ENCODE measurements at places on chromosomes 7 and 10.

- H3K4me3 ChIP-seq: no peak overlapping the region
- H3K27me3 ChIP-seq: no peaks in the 10 kb centered on the region
- DNase-seq: no peak
Observed at GRCh38 chr10:75640803-75641202, 209.4 kb downstream of the LRMDA start.

- H3K4me1 ChIP-seq: no peaks in the 10 kb centered on the region
- no peak for DNase-seq
- H3K27ac ChIP-seq: no peak overlapping the region
- H3K36me3 ChIP-seq: no peaks in the 10 kb centered on the region
Observed at GRCh38 chr7:4814433-4814832, 39.0 kb downstream of the AP5Z1 start.

- no peak overlapping the region for H3K4me3 ChIP-seq
- DNase-seq: no peak
- H3K36me3 ChIP-seq: no peaks in the 10 kb centered on the region
Observed at GRCh38 chr7:85078181-85078580, 108.7 kb downstream of the SEMA3D start.

- no peak overlapping the region for H3K4me3 ChIP-seq
- no peaks in the 10 kb centered on the region for H3K36me3 ChIP-seq
- no peak overlapping the region for H3K27ac ChIP-seq
- H3K4me1 ChIP-seq: no peaks in the 10 kb centered on the region
- H3K27me3 ChIP-seq: no peaks in the 10 kb centered on the region
Observed at GRCh38 chr10:131662851-131663250, 238.0 kb upstream of the PPP2R2D start.

GRCh38 chr7:128835790-128836641 is 5.8 kb downstream of the FLNC start:
- no peak overlapping the region for H3K27ac ChIP-seq
- no peaks in the 10 kb centered on the region for H3K36me3 ChIP-seq
- H3K4me3 ChIP-seq: no peak overlapping the region
- H3K27me3 ChIP-seq: peaks cover 23% of the 10 kb centered on the region
- peaks cover 2% of the 10 kb centered on the region for H3K4me1 ChIP-seq

DNA sequence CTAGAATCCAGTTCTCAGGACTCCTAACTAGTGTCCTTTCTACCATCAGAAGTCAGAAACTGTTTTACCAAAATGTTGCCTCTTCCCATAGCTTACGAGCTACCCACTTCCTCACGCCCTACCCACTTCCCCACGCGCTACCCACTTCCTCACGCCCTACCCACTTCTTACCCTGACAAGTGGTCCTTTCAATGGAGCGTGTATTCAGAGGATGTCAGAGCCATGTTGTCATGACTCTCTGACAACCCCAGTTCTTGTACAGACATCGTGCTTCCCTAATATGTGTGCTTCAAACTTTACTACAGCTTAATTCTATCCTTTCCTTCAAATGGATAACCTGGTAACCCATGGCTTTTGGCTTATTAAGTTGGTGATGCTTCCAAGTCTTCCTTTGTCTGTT is 84.8 kb upstream of the PHF14 start:
- peaks cover 10% of the 10 kb centered on the region for H3K4me1 ChIP-seq
- no peaks in the 10 kb centered on the region for H3K27me3 ChIP-seq
- H3K4me3 ChIP-seq: peak overlapping the region; percentile 18
- no peak overlapping the region for H3K27ac ChIP-seq
- DNase-seq: no peak

GRCh38 chr7:133252858-133253518 is at the start of gene EXOC4:
TSS of gene EXOC4 (plus strand) at chr7:133253078.
- peaks cover 3% of the 10 kb centered on the region for H3K27me3 ChIP-seq
- DNase-seq: peak; percentile 92
- peaks cover 22% of the 10 kb centered on the region for H3K4me1 ChIP-seq

- H3K27me3 ChIP-seq: no peaks in the 10 kb centered on the region
- no peak overlapping the region for H3K27ac ChIP-seq
- H3K36me3 ChIP-seq: no peaks in the 10 kb centered on the region
- H3K4me1 ChIP-seq: peaks cover 6% of the 10 kb centered on the region
Observed at GRCh38 chr7:142548978-142549377, 200.3 kb upstream of the PRSS1 start.

- no peak overlapping the region for H3K27ac ChIP-seq
- no peaks in the 10 kb centered on the region for H3K36me3 ChIP-seq
- H3K27me3 ChIP-seq: no peaks in the 10 kb centered on the region
- H3K4me1 ChIP-seq: no peaks in the 10 kb centered on the region
- no peak for DNase-seq
Observed at GRCh38 chr7:136911344-136911743, 42.9 kb downstream of the CHRM2 start.

GRCh38 chr7:101058355-101058754 is 26.9 kb upstream of the TRIM56 start:
- peaks cover 2% of the 10 kb centered on the region for H3K4me1 ChIP-seq
- H3K27ac ChIP-seq: no peak overlapping the region
- peaks cover 8% of the 10 kb centered on the region for H3K27me3 ChIP-seq
- DNase-seq: peak; percentile 38
- no peak overlapping the region for H3K4me3 ChIP-seq
- no peaks in the 10 kb centered on the region for H3K36me3 ChIP-seq

DNA sequence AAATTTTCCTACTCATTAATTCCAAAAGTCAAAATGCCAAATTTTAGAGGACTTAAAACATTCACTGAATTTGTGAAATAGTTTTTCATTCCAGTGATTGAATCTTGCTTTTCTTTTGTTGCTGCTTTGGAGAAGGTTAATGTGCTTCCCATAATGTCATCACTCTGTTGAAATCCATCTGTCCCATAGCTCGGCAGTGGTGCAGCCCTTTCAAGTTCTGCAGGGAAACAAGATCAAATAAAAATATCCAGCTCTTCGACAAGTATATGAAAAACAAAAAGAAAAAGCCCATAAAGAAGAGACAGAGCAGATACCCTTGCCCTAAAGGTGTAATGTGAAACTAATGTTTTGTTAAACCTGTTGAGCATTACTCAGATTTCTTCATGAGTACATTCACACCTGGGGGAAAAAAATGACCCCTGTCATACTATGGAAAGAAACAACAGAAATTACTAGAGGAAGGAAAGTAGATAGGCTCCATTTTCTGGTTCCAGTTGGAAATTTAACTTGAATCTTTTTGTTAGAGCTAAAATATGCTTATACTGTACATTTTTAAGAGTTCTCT is 35.1 kb downstream of the AGR3 start:
- no peak overlapping the region for H3K4me3 ChIP-seq
- no peak overlapping the region for H3K27ac ChIP-seq
- DNase-seq: no peak
- no peaks in the 10 kb centered on the region for H3K36me3 ChIP-seq
- peaks cover 21% of the 10 kb centered on the region for H3K27me3 ChIP-seq

- no peaks in the 10 kb centered on the region for H3K36me3 ChIP-seq
- H3K4me3 ChIP-seq: no peak overlapping the region
- H3K4me1 ChIP-seq: peaks cover 16% of the 10 kb centered on the region
- H3K27me3 ChIP-seq: peaks cover 1% of the 10 kb centered on the region
- H3K27ac ChIP-seq: no peak overlapping the region
Observed at GRCh38 chr7:91912494-91912893, 28.2 kb upstream of the AKAP9 start.

DNA sequence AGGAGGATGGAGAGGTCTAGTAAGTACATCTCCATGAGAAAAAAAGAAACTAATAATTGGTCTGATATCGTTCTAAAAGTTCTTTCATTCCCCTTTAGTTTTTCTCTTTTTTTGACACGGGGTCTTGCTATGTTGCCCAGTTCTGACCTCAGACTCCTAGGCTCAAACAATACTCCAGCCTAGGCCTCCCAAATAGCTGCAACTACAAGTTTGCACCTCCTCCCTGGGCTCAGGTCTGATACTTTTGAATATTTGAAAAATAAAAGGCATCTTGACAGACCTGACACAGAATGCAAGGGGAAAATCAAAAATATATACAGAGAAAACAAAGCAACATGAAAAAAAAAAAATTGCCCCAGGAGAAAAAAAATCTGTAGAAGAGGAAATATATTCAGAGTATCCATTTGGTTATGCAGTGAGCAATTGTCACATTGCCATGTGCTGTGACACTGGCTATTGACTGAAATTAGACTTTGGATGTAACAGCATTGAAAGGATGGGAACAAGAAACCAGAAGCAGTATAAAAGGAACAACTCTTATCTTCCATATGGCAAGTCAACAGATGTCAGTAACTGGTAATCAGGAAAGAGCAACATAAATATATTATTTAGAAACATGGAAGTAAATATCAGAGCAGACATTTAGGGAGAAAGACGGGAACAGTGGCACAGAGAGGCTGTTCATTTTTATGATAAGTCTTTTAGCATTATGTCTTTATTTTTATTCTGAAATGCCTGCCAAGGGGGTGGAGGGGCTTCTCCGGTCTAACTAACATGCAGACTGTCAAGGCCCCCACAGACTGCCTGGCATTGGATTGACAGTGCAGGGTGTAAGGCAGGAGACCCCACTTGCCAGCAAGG is 408.4 kb downstream of the PARD3 start:
- no peaks in the 10 kb centered on the region for H3K27me3 ChIP-seq
- no peak overlapping the region for H3K4me3 ChIP-seq
- H3K36me3 ChIP-seq: no peaks in the 10 kb centered on the region
- no peak overlapping the region for H3K27ac ChIP-seq

DNA sequence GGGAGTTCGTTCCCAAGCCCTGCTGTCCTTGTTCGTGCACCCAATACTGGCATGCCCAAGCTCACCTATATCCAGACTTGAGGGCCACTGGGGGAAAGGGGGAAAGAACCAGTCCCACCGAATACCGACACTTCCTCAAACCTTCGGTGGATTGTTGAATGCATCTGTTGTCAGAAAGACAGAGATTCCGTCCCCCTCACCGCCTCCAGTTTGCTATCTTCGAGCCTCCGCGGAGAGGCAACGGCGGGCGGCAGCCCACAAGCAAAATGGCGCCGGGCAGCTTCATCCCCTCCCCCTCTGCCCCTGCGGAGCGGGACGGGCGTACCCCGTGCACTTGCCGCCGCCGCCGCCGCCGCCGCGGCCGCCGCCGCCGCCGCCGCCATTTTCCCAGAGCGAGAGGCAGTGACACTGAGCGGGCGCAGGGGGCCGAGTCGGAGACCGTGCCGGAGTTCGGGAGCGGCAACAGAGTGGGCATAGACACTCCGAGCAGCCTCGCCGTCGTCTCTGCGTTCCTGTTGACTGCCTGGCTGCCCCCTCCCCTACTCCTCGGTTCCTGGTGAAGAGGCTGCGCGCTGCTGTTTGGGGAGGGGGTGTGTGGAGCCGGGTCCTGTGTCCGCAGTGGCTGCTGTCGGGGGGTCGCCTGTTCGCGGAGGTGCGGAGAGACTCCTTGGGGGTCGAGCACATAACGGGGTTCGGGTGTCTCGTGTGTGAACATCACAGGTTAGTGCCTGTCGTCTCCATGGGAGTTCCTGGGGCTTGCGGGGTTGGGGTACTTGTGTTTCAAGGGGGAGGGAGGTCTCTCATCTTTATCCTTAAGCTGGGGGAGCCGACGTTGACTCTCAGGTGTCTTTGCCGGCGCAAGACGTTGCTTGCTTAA is at the start of gene KMT2E:
Gene KMT2E (plus strand): TSS at position 390 of the 877 bp plus-strand sequence. CDS start 26,748 bp downstream, outside the sequence.
- H3K36me3 ChIP-seq: peaks cover 77% of the 10 kb centered on the region
- peak within 1 kb of the TSS; percentile 100 for H3K27ac ChIP-seq
- peak; percentile 89 for DNase-seq

- H3K36me3 ChIP-seq: peaks cover 70% of the 10 kb centered on the region
- no peaks in the 10 kb centered on the region for H3K4me1 ChIP-seq
- no peak for DNase-seq
Observed at GRCh38 chr10:110123594-110123993, 83.8 kb upstream of the MXI1 start.

DNA sequence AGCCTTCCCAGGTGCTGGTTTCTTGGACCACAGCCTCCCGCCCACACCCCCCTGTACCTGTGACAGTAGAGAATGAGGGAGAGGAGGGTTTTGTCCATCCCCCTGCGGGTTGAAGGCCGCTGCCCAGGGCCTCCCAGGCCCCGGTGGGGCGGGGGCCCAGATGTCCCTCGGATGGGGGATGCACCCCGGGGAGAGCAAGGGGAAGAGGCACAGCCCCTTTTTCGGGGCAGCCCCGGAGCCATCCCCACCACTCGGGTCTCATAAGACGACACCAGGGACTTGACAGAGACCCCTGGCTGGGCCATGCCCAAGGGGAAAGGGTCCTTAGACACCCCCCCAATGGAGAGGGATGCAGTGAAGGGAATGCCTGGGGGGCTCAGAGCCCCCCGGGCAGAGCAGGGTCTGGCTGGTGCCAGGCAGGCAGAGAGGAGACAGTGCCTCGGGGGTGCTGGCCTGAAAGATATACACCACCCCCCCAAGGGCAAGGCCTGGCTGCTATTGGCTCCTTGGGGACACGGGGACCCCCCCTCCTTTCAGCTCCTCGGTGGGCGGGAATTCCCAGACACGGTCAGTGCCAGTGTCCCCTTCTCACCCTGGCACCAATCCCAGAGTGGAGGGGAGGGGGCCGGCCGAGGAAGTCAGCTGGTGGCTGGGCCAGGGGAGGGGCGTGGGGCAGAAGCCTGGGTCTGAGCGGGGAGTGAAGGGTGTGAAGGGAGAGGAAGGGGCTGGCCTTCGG is 3.7 kb upstream of the SPACDR start:
- H3K27me3 ChIP-seq: no peaks in the 10 kb centered on the region
- H3K36me3 ChIP-seq: peaks cover 54% of the 10 kb centered on the region
- no peak overlapping the region for H3K27ac ChIP-seq
- no peak overlapping the region for H3K4me3 ChIP-seq

DNA sequence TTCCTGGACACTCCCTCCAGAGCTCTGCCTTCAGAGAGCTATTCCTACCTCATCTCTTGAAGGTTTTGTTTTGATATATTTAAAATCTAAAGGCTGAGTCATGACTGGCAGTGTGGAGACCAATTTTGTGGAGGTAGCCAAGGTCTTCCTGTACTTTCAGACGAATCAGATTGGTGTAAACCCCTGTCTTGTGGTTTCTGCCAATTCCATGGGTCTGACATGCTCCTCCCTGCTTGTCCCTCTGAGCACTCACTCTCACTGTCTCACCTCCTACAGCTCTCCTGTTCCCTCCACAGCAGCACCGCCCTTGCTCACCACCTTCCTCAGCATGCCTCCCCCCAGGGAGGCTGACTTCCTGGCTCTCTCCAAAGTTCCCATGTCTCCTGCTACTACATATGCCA is 179.8 kb downstream of the NPSR1 start:
- no peak for DNase-seq
- H3K27me3 ChIP-seq: peaks cover 4% of the 10 kb centered on the region
- H3K27ac ChIP-seq: no peak overlapping the region
- H3K4me1 ChIP-seq: no peaks in the 10 kb centered on the region

- H3K36me3 ChIP-seq: no peaks in the 10 kb centered on the region
- no peak for DNase-seq
- no peaks in the 10 kb centered on the region for H3K27me3 ChIP-seq
- no peaks in the 10 kb centered on the region for H3K4me1 ChIP-seq
- H3K4me3 ChIP-seq: no peak overlapping the region
Observed at GRCh38 chr10:34885898-34886297, 70.8 kb upstream of the PARD3 start.

DNA sequence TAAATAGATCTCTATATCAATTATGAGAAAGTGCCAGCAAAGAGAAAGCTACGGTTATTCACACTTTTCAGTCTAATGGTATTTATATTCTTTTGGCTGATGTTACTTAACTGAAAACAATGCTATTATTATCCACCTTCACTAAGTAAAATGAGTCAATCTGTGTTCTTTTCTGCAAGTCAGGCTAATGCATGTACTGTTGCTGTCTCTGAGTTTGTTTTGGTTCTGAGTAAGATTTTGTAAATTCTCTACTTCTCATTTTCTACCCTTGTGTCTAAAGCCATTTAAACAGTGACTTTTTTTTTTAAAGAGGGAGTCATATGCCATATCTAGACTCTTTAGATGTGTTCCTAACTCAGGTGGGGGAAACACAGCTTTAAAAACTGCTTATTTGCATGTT is 7.5 kb downstream of the VWC2 start:
- no peak overlapping the region for H3K27ac ChIP-seq
- DNase-seq: no peak
- no peaks in the 10 kb centered on the region for H3K36me3 ChIP-seq
- no peak overlapping the region for H3K4me3 ChIP-seq
- peaks cover 2% of the 10 kb centered on the region for H3K4me1 ChIP-seq
- H3K27me3 ChIP-seq: peaks cover 42% of the 10 kb centered on the region
